ENCODE measurements at places on chromosomes 12 and 14. TPM values are rescaled to one million over a fixed set of nuclear protein-coding genes. Genes with fewer than 3 reads are reported as not detected.

DNA sequence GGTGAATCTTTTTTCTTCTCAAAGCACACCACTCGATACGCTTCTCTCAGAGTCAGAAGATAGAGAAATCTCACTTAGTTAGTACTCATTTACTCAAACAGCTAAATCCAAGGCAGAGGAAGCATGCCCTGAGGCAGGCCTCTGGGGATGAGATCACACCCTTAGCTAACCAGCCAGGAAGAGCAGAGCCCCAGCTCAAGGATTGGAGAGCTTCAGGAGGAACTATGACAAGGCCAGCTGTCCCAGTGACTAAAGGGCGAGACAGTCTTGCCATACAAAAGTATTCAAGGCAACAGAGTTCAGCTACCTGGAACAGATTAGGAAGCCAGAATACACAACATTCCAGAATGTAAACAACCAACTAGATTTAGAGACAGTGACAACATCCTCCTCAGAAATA lies 197.7 kb upstream of the CCDC196 start:
- H3K27me3 ChIP-seq: peaks cover 7% of the 10 kb centered on the region
- H3K27ac ChIP-seq: no peak overlapping the region
- no peak overlapping the region for H3K4me3 ChIP-seq
- DNase-seq: no peak
- H3K4me1 ChIP-seq: no peaks in the 10 kb centered on the region

GRCh38 chr12:110307372-110307771 lies 26.3 kb downstream of the ATP2A2 start:
- H3K27me3 ChIP-seq: no peaks in the 10 kb centered on the region
- peaks cover 42% of the 10 kb centered on the region for H3K36me3 ChIP-seq
- peaks cover 6% of the 10 kb centered on the region for H3K4me1 ChIP-seq
- peak overlapping the region; percentile 3 for H3K27ac ChIP-seq
- DNase-seq: no peak
- H3K4me3 ChIP-seq: no peak overlapping the region

DNA sequence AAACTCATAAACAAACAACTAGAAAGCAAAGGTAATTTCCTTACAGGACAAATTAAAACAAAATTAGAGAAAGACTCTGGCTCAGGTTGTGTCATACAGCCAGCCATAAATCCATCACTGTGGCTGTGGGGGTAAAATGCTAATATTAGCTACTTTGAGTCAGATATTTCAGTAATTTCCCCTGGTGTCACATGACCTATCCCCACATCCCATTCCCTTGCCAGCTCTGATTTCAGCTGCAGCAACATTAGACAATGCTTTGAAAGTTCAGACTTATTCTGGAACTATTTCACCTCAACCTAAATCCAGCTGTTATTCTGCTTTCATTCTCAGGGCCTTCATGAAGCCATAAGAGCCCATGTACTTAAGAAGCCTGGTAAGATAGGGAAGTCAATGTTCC lies 55.3 kb downstream of the RPL10L start:
- H3K27me3 ChIP-seq: no peaks in the 10 kb centered on the region
- no peak for DNase-seq

- no peak for DNase-seq
- peaks cover 1% of the 10 kb centered on the region for H3K27me3 ChIP-seq
- H3K4me3 ChIP-seq: no peak overlapping the region
- H3K36me3 ChIP-seq: no peaks in the 10 kb centered on the region
- H3K4me1 ChIP-seq: peaks cover 15% of the 10 kb centered on the region
- H3K27ac ChIP-seq: no peak overlapping the region
Observed at GRCh38 chr12:75969768-75970167, 61.8 kb downstream of the PHLDA1 start.

DNA sequence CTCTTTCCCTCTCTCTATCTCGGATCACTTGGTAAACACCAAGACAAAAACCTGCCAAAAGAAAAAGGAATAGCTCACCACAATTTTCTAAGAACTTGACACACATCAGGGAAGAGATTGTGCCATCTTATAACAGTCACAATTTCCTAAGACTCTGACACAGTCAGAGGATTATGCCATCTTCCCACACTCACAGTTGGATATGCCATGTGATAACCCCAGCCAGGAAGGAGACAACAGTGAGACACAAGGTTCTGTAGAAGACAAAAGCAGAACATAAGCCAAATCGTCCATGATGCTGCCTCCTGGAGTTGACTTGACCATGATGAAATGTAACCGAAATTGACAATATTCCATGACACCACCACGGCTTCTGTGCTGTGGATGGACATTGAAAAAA lies 2.8 kb upstream of the CLEC9A start:
- H3K36me3 ChIP-seq: no peaks in the 10 kb centered on the region
- peaks cover 2% of the 10 kb centered on the region for H3K4me1 ChIP-seq
- H3K27ac ChIP-seq: no peak overlapping the region

DNA sequence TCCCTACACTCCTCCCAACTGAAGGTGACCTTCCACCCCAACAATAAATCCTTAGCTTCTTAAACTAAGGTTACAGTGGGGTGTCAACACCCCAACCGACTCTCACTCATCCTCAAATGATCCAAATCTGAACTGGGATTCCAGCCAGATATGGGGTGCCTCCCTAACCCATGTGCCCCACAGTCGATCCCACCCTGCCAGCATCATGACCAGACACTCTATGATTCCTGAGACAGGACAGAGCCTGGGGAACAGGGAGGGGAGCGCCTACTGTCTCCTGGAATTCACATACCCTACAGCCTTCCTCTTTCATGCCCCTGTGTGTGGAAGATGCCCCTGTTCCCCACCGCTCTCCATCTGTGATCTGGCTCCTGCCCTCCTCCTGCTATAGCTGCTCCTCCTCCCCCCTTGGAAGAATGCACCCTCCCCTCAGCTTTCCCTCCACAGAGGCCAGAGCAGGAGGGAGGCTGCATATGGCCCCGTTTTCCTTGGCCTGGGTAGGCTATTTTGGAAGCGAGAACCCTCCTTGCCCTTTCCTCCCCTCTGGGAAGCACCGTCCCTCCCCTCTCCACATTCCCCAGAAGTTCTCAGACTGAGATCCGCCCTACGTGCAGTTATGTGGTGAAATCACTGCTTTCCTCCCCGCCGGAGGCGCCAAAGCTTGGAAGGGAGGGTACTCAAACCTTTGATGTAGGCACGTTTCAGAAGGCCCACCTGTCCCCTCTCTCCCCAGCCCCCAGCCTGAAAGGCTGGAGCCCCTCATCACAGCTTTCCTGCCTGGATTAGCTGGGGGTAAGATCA lies 48.0 kb downstream of the SMUG1 start:
- H3K4me1 ChIP-seq: peaks cover 83% of the 10 kb centered on the region
- peak; percentile 62 for DNase-seq
- H3K27me3 ChIP-seq: peaks cover 4% of the 10 kb centered on the region
- H3K27ac ChIP-seq: peak overlapping the region; percentile 99
- H3K36me3 ChIP-seq: peaks cover 4% of the 10 kb centered on the region

DNA sequence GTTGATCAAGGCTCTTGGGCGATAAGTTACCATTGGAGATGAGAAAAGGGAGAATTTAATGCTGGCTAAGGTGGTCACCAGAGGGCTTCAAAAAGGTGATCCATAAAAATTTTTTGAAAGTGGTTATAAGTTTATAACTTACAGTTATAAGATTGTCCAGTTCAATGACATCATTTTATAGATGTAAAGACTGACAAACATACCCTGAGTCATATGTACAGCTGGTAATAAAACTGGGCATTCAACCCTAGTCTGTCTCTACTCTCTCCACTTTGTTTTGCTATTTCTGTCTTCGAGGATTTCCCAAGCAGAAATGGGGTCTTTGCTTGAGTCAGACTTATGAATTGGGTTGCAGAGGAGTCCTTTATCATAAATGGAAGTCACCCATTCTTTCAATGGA lies 454.0 kb downstream of the SOX5 start:
- H3K36me3 ChIP-seq: no peaks in the 10 kb centered on the region
- no peak overlapping the region for H3K27ac ChIP-seq
- no peak overlapping the region for H3K4me3 ChIP-seq
- no peak for DNase-seq
- H3K27me3 ChIP-seq: no peaks in the 10 kb centered on the region
- no peaks in the 10 kb centered on the region for H3K4me1 ChIP-seq

DNA sequence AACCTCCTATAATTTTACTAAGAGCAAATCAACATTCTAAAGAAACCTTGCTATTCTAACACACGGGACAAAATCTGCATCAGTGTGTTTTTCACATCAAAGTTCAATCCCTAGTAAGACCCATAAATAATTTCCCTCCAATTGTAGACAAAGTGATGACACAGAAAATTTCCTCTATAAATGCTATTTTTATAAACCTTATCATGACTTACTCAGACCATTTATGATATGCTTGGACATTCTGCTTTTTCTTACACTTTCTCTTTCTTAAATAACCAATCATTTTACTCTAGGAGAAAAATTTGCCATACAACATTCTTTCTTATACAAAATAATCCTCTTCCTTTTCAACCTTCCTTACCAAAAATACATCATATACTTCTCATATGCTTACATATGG lies 67.0 kb downstream of the SDR9C7 start:
- no peak for DNase-seq
- no peaks in the 10 kb centered on the region for H3K4me1 ChIP-seq
- peaks cover 10% of the 10 kb centered on the region for H3K36me3 ChIP-seq
- no peak overlapping the region for H3K4me3 ChIP-seq
- H3K27ac ChIP-seq: no peak overlapping the region

- H3K4me1 ChIP-seq: peaks cover under 1% of the 10 kb centered on the region
- no peak overlapping the region for H3K27ac ChIP-seq
- peaks cover 7% of the 10 kb centered on the region for H3K27me3 ChIP-seq
- no peak overlapping the region for H3K4me3 ChIP-seq
- no peak for DNase-seq
Observed at GRCh38 chr14:104359301-104359968, 220.1 kb upstream of the C14orf180 start.

GRCh38 chr12:106487664-106488063 lies 95.1 kb upstream of the RFX4 start:
- H3K36me3 ChIP-seq: no peaks in the 10 kb centered on the region
- H3K27ac ChIP-seq: no peak overlapping the region
- no peak overlapping the region for H3K4me3 ChIP-seq
- DNase-seq: no peak

GRCh38 chr12:114864837-114865551 lies 181.0 kb upstream of the TBX3 start:
- no peak overlapping the region for H3K4me3 ChIP-seq
- no peaks in the 10 kb centered on the region for H3K27me3 ChIP-seq

DNA sequence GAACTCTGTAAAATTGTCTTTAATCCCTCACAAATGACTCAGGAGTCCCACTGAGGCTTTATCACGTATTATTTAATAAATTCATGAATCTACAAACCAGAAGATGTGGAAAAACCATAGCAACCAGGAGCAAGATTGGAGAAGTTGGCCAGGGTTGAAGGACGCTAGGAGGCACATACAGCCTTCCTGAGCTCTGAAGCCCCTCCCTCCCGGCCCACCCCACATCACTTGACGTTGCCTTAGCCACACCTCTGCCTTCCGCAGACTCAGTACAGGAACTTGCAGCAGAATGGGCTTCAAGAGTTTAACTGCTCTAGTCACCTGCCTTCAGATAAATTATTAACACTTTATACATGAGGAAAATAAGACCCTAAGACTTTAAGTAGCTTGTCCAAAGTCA lies 33.9 kb downstream of the SLC35F4 start:
- H3K4me3 ChIP-seq: no peak overlapping the region
- no peaks in the 10 kb centered on the region for H3K4me1 ChIP-seq
- peaks cover 31% of the 10 kb centered on the region for H3K27me3 ChIP-seq
- DNase-seq: no peak
- no peak overlapping the region for H3K27ac ChIP-seq

- H3K27me3 ChIP-seq: peaks cover 22% of the 10 kb centered on the region
- H3K4me3 ChIP-seq: no peak overlapping the region
- no peak for DNase-seq
- peaks cover 16% of the 10 kb centered on the region for H3K4me1 ChIP-seq
Observed at GRCh38 chr14:61258985-61259384, 22.2 kb downstream of the TMEM30B start.

DNA sequence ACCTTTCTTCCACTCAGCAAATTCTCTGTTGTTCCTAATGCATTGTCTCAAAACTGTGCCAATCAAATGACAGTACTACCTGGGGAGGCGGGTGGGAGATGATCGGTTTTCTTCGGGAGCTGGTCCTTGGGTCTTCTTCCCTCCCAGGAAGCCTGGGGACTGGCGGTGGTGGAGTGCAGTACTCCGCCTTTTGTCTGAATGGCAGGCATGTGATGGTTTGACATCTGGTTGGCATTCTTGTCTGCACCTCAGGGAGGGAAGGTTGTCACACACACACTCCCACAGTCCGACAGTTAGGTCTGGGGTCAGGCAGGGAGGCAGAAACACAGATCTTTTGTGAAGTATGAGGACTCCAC lies 114.8 kb downstream of the SNAPC1 start:
- no peak overlapping the region for H3K27ac ChIP-seq
- H3K4me1 ChIP-seq: peaks cover 22% of the 10 kb centered on the region
- H3K4me3 ChIP-seq: no peak overlapping the region
- H3K36me3 ChIP-seq: no peaks in the 10 kb centered on the region
- no peak for DNase-seq

- DNase-seq: no peak
- H3K27me3 ChIP-seq: no peaks in the 10 kb centered on the region
- peaks cover 12% of the 10 kb centered on the region for H3K4me1 ChIP-seq
Observed at GRCh38 chr14:98916476-98916875, 355.5 kb downstream of the BCL11B start.

GRCh38 chr12:94534278-94534677 lies 74.6 kb upstream of the CEP83 start:
- peaks cover 12% of the 10 kb centered on the region for H3K27me3 ChIP-seq

GRCh38 chr12:123043536-123044001 lies 63.1 kb downstream of the ARL6IP4 start:
- peak overlapping the region; percentile 85 for H3K27ac ChIP-seq
- peak; percentile 60 for DNase-seq
- H3K4me3 ChIP-seq: no peak overlapping the region
- no peaks in the 10 kb centered on the region for H3K27me3 ChIP-seq

- no peaks in the 10 kb centered on the region for H3K36me3 ChIP-seq
- H3K27me3 ChIP-seq: no peaks in the 10 kb centered on the region
- H3K4me1 ChIP-seq: peaks cover 42% of the 10 kb centered on the region
- H3K4me3 ChIP-seq: no peak overlapping the region
- H3K27ac ChIP-seq: peak overlapping the region; percentile 1
Observed at GRCh38 chr12:75884465-75884985, 147.1 kb downstream of the PHLDA1 start.

- no peak overlapping the region for H3K4me3 ChIP-seq
- no peak overlapping the region for H3K27ac ChIP-seq
- DNase-seq: no peak
- H3K27me3 ChIP-seq: peaks cover 35% of the 10 kb centered on the region
Observed at GRCh38 chr14:90091393-90091792, 29.6 kb downstream of the KCNK13 start.

GRCh38 chr12:130300090-130300489 lies 37.6 kb upstream of the PIWIL1 start:
- no peaks in the 10 kb centered on the region for H3K36me3 ChIP-seq
- H3K4me1 ChIP-seq: no peaks in the 10 kb centered on the region
- H3K27ac ChIP-seq: no peak overlapping the region
- no peak overlapping the region for H3K4me3 ChIP-seq
- H3K27me3 ChIP-seq: peaks cover 33% of the 10 kb centered on the region

The SDSL gene
- 11.6 TPM for total RNA-seq

The LRP1-AS gene
- total RNA-seq: not detected

The IFNG-AS1 gene
- total RNA-seq: not detected

The KRT85 gene
- not detected for total RNA-seq

The KANSL2 gene
- 48.3 TPM for total RNA-seq

The BCL2L14 gene
- total RNA-seq: not detected

The TMEM30B gene
- 10.1 TPM for total RNA-seq
